NCI-H1930 (cell line): ENCODE measurements at places on chromosomes 16 and 17.

DNA sequence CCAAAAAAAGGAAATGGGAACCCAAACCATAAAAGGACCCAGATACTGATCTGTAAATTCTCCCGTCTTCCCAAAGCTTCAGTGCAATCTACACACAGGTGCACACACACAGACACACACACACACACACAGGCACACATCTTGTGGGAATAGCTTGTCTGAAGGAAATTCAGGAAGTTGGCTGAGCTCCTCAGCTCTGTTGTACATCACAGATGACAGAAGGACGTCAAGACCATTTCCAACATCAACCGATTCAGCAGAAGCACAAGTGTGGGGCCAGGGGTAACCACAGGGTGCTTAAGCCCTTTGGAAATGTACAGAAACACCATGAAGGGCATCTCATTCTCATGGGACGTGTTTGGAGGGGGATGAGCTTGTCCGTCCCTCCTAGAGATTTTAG is 498.1 kb upstream of the PSMD7 start:
- no peak for DNase-seq

- no peak for DNase-seq
Measured at GRCh38 chr16:8614435-8615029, 7.0 kb upstream of the METTL22 start.

DNA sequence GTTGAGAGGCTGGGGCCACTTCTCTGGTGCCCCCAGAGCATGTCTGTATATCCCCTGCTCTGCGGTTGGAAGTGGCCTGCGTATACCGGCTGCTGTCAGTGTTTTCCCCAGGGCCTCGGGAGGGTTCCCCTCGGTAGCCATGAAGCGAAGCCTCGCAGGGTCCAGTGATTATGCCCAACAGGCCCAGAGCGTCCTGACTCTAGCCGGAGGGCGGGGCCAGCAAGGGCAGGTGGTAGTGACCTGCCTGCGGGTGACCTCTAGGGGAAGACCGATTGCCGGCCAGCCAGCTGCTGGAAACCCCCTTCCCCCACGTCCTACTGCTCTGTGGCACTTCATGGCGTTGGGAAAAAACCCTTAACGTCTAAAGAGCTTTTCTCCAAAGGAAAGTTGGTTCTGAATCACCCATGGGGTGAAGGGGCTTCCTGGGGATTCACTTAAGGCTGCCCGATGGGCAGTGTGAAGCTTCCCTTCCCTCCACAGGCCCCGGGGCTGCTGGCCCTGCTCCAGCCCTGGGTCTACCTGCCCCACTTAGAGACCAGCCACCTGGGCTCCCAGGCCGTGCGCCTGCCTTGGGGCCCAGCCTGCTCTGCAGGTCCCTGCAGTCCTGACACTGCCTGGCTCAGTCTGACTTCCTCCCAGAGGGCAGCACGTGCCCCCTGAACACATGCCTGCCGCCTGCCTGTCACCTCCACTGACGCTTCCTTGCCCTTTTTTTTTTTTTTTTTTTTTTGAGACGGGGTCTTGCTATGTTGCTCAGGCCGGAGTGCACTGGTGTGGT is 72.8 kb downstream of the SOCS1 start:
- DNase-seq = no peak

DNA sequence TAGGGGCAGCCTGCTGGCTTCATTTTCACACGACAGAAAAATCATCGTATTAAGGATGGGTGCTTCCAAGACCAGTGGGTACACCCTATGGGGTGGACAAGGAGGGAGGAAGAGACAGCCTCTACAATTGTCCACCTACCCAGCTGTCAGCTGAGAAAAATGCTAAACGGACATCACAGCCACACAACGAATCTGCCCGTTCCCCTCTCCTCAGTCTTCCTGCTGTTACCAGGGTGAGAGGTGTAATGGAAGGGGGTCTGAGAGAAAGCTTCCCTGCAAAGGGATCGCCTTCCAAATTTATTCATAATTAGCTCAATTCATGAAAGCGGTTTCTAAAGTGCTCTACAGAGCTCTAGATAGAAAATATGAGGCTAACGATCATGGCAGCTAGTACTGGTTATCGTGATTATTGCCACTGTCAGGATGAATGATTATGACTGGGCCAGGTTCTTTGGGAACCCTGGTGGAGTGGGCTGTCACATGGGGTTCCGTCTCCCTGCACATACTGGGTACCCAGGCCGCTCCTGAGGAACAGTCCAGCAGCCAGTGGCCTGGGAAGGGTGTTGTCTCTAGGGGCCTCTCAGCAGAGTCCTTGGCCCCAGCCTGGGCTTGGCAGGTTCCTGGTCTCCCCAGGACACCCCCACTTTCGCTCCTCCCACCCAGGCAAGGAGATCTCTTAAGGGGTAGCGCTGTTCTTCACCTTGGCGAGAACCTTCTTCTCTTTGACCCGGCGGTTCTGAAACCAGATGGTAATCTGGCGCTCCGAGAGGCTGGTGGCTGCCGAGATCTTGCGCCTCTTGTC is 2.2 kb downstream of the HOXB13 start:
- DNase-seq = no peak

DNA sequence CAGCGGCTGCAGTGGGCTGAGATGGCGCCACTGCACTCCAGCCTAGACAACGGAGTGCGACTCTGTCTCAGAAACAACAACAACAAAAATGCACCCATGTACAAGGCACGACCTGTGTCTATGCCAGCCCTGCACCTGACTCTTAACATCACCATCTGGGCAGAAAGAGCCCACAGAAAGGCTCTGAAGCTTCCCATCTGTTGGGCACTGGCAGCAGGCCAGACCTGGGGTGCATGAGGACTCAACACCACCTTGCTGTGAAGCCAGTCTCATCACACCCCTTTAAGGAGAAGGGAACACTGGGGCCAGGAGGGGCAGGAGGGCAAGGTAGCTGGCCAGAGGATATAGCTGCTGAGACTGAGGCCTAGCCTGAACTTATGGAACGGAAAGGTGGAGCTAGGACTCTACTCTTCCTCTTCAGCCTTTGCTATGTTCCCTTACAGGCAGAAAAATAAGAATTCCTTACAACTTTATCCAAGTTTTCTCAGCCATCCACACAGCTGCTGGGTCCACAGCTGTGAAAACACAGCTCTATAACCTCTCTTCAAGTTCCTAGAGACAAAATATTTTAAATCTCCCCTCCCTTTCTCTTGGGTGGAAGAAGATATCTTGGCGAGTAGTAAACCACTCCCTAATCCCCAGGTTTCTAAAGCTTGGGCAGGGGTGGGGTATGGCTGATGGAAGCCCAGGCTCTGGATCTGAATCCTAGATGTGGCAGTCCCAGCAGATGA is 2.8 kb downstream of the ELOB start:
- no peak for DNase-seq

DNA sequence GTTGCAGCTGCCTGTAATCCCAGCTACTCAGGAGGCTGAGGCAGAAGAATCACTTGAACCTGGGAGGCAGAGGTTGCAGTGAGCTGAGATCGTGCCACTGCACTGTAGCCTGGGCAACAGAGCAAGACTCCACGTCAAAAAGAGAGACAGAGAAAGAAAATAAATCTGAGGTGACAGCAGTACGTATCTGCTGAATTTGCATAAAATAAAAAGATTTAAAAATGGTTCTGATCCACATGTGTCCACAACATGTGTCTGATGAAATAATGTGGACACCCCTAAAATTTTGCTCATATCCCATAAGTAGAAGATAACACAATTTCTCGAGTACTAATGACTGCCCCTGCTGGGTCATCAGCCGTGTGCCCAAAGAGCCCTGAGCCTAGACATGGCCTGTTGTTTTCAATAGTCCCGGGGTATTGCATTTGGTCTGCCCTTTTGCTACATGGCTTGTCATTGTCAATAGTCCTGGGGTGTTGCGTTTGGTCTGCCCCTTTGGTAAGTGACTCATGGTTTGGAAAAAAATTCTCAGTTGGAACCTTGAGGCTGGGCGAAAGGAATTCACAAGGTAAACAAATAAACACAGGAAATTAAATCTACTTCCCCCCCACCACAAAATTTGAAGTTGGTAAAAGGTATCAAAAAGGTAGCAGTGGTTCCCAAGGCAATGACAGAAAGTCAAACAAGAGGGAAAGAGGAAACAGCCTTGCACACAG is 434.6 kb upstream of the MAF start:
- DNase-seq = no peak

- DNase-seq = no peak
Measured at GRCh38 chr17:8375738-8376259, 705 bp downstream of the KRABD2 start.

- no peak for DNase-seq
Measured at GRCh38 chr16:26240807-26241206, 549.0 kb downstream of the HS3ST4 start.

DNA sequence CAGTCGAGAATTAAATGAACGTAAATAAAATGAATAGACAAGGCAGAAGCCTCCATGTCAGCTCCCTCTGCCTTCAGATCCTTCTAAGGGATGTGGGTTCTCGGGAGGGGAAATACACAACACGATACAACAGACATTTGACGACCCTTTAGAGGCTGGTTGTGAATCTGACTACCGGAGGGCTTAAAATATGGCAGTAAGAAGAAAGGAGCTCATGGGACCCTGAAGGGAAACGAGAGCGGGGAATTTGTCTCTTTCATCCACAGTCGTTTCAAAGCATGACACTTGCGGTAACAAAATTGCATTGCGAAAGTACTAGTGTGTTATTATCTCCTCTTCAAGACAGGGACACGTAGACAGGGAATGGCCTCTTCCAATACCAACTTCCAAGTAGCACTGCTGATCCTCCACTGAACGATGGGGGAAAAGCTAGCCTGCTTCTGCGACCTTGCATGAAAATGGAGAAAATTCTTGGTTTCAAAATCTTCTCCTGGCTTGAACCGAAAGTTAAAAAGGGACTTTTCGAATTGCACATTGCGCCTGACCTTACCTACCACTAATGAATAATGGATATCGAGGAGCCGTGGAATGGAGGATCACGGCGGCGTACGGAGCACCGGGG is 1.2 kb upstream of the TNRC6C start:
- DNase-seq = no peak

- DNase-seq = no peak
Measured at GRCh38 chr17:1992541-1992940, 32.6 kb downstream of the RTN4RL1 start.

GRCh38 chr17:2174468-2175293 is 119.8 kb downstream of the HIC1 start:
- no peak for DNase-seq

- DNase-seq = no peak
Measured at GRCh38 chr17:14744761-14745473, 444.0 kb downstream of the HS3ST3B1 start.

- no peak for DNase-seq
Measured at GRCh38 chr16:11372829-11373306, 27.6 kb downstream of the RMI2 start.

- no peak for DNase-seq
Measured at GRCh38 chr16:87976665-87977064, 25.4 kb downstream of the BANP start.

DNA sequence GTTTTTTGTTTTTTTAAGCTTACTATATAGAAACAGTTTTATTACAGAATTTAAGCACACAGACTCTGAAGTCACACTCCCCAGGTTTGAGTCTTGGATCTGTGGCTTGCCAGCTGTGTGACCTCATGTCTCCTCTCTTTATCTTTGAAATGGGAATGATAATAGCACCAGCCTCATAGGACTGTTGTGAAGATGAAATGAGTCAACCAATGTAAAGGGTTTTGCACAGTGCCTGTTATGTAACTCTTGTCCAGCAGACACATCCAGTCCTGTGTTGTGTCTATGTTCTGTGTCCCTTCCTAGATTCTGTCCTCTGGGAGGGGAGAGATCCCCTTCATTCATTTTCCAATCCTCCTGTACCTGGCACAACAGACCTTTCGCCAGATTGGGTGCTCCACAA is 3.1 kb upstream of the CPD start:
- DNase-seq = no peak

GRCh38 chr16:66469291-66469946 is 42.3 kb downstream of the BEAN1 start:
- no peak for DNase-seq
